ENCODE measurements at places on chromosomes 2 and 18.

GRCh38 chr2:10519394-10519740 lies 71.2 kb upstream of the ODC1 start:
- no peak for DNase-seq

- DNase-seq, result no peak
Observed at GRCh38 chr18:44502790-44503189, 177.9 kb upstream of the SETBP1 start.

GRCh38 chr2:124250433-124250832 lies 225.3 kb downstream of the CNTNAP5 start:
- no peak for DNase-seq

- no peak for DNase-seq
Observed at GRCh38 chr2:159195697-159196096, 90.8 kb downstream of the WDSUB1 start.
